ENCODE measurements at places on chromosomes 16 and 17.

DNA sequence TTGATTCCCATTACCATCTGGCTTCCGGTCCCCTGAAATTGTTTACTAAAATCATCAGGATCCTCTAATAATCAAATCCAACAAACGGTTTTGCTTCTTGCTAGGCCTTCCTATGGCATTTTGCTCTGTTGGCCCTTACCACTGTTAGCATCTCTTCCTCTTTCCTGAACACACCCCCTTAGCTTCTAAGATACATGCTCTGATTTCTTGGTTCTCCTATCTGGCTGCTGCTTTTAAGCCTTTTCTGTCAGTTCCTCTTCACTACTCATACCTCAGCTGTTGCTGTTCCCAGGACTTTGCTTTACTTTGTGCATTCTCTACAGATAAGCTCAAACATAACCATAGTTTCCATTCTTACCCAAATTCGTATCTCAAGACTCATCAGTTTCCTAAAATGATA, 11.4 kb downstream of the CAPNS2 start:
- DNase-seq, result no peak

- DNase-seq, result no peak
These were observed 365.1 kb upstream of the CDH5 start for GRCh38 chr16:66001432-66001831.

DNA sequence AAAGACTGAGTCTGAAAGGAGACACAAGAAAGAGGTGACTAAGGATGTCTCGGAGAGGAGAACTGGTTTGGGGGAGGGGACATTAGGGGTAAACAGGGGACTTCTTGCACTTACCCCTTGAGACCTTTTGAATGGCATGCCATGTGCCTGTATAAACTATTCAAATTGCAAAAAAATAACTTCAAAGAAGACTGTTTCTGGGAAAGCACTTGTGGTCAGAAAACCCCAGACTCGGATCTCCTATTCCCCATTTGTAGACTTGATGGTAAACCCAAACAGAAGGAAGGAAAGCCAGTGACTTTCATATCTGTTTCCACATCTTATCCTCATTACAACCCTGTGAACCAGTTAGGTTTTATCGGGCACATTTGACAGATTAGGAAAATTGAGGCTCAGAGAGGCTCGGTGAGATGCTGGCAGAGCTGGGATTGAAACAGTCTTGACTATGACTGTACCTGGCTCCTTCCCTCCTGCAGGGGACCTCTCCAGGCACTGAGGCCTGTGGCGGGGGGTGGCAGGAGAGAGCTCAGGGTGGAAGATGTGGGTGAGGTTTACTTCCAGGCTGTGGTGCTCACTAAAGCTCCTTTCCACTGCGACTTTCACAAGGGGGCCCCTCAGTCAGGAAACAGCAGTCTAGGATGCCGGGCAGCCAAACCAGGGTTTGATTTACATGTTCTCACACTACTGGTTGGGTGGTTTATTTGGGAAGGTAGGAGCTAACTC, 30.5 kb upstream of the PLCG2 start:
- no peak for DNase-seq

DNA sequence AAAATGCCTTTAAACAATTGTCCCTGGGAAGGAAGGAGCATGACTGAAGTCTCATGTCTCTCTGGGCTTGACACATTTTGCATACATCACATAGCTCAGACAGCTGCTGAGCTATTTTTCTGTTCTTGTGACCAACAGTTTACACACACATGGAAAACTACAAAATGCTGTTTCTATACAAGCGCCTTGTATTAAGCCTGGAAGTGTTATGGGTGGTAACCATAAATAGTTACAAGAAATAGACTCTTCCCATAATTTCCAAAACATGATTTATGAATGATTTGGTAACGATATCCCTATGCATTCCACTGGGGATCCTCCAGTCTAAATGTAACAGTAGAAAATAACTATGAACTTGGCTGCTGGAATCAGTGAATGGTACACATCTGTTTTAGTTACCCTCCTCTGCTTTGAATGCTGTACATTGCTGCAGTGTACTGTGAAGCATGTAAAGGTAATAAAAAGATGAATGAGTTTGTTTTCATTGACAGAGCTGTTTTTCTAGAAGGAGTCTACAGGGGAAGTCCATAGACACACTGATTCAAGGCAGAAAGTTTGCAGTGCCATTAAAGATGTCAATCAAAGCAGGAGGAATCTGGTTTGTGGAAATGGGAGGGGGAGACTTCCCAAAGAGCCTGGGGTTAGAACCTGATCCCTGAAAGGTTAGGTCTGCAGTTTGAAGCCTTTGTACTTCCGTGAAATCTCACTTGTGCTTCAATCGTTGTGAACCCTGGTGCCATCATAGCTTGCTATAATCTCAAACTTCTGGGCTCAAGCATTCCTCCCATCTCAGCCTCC, 5.0 kb downstream of the ACSF2 start:
- no peak for DNase-seq

GRCh38 chr16:82639666-82640336, 13.0 kb downstream of the CDH13 start:
- DNase-seq, result peak; percentile 40

GRCh38 chr16:85722128-85722893, 28.6 kb downstream of the C16orf74 start:
- no peak for DNase-seq

DNA sequence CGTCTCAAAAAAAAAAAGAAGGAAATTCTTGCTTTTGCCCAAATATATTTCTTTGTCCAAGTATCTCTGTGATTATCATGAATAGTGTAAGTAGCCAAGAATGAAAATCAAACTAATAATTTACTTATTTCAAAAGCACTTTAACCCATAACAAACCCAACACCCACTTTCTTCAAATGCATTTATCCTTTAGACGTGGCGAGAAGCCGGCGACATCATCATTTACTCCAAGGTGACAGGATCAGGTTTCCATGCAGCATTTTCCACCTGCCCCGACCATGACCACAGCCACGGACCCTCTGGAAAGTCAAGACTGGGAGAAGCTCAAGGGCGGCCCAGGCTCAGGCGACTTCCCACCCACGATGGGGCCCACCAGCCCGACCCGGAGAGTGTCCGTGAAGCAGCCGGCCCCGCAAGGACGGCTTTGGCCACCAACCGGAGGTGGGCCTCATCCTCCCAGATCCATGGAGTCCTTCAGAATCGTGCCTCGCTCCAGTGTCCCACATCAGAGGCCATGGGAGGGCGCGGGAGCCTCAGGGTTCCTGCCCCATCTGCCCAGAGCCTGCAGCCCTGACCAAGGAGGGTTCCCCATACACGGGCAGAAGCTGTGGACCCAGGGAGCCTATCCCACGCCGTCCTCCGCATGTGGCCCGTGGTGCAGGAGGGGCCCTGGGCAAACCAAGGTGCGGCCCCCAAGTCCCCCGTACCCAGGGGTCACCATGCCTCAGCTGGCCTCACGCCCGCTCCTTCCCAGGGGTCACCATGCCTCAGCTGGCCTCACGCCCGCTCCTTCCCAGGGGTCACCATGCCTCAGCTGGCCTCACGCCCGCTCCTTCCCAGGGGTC, 18.7 kb downstream of the UTS2R start:
- no peak for DNase-seq

GRCh38 chr16:77273-77806, 685 bp upstream of the MPG start:
- no peak for DNase-seq

All from stimulated activated CD8-positive, alpha-beta memory T cell treated with anti-CD3 and anti-CD28 coated beads, Interleukin-4, amount 100 ng/mL, for 1 hour (primary cell).